ENCODE measurements at places on chromosomes 16 and 17.

GRCh38 chr17:74403512-74404137 lies 28.3 kb upstream of the GPRC5C start:
- DNase-seq: no peak

DNA sequence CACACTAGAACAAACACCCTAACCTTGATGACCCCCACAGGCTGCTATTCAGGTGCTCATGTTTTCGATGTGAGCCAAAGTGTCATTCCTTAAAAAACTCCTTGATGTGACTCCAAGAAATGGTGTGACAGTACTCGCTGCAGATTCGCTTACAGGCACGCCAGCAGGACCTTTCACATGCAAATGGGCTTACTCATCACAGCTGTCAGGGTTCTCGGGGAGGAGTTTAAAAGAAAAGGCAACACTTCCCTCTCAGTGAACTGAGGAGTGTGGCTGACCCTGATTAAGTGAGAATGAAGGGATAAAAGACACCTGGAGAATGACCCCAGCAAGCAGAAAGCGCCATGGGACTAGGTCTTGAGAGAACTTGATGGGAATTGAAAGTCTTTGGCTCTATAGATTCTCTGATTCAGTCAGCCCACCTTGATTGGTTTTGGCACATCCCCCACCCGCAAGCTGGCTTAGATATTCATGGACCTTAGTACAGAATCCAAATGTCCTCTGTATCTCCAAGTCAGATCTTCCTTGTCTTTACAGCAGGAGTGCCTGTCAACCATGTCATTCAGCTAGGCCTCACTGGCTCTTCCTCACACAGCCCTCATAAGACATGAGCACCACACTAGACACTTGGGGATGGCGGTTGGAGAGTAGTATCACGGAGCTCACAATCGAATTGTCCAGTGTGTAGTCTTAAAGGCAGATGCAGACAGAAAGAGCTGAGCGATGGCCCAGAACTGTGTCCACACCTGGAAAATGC lies 82.6 kb downstream of the HIC1 start:
- no peak for DNase-seq

DNA sequence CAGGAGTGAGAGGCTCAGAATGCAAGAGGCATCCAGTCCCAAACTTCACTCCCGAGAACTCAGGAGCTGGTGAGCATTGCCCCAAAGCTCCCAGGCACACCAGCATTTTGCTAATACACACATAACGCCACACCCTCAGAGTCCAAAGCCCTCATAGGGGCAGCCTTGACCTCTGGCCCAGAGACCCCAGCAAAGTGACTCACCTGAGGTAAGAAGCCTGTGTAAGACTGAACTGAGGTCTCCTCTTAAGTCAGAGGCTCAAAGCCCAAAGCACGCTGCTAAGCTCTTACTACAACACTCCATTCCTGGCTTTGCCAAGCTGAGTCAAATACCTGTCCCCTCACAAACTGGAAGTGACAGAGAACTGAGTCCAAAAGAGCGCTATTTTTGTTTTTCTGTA lies 16.4 kb downstream of the ST3GAL2 start:
- DNase-seq: no peak

- no peak for DNase-seq
These were observed 23.4 kb downstream of the ADAT1 start for GRCh38 chr16:75599452-75600277.

GRCh38 chr17:51770027-51770759 lies 388.3 kb downstream of the CA10 start:
- DNase-seq: no peak

- DNase-seq: no peak
These were observed 11.2 kb upstream of the KCNJ2 start for GRCh38 chr17:70158180-70158579.

DNA sequence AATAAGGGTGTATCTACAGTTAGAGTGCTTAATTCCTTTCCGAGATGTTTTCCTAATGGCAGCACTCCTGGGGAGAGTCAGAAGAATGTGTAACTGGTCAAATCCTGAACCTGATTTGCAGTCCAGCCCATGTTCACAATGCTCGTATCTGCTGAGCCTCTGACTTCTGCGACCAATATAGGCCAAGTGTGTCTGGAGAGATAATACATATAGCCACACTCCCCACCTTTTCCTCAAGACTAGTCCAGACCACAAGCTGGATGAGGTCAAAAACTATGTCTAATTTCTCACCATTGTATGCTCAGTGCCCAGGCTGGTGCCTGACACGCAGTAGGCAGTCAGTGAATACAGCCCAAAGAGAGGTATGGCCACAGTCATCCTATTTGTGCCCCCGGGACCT lies 58.0 kb downstream of the XYLT1 start:
- DNase-seq: no peak

DNA sequence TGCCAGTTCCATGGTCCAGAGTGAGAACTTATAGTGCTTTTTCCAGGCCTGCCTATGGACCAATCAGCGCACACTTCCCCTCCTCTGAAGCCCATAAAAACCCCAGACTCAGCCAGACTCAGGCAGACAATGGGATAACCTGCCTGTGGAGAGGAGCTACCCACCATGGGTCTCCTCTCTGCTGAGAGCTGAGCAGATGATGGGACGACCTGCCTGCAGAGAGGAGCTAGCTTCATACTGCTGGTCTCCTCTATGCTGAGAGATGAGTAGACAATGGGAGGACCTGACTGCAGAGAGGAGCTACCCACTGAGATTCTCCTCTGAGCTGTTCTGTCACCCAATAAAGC lies 144.7 kb downstream of the MYO1D start:
- no peak for DNase-seq

DNA sequence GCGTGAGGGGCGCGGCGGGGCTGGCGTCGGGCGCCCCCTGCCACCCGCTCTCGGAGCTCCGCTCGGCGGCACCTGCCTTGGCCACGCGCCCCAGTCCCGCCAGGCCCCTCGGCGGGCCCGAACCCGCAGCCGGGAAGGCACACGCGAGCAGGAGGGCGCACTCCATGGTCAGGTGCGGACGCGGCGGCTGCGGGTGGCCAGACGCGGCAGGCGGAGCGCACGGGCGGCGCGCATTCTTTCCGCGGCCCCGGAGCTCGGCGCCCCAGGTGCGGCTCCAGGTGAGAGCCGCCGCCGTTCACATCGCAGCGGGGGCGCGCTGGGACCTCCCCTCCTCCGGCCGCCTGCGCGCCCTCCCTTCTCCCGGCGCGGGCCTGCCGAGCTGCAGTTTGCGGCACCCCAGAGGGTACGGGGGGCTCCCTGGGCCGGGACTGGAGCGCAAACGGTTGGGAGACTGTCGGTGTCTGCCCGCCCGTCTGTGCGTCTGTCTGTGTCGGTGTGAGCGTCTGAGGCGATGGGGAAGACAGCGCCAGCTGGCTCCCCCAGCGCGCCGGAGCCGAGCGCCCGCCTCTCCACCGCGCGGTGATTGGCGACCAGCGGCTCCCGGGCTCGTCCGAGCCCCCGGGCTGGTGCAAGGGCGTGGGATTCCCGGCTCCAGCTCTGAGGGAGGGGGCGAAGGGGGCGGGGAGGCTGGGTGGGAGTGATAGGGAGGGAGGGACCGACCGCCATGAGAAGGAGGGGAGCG lies at the start of gene ADAMTS18:
Gene ADAMTS18, minus strand, starts transcription at position 505 of the 742 bp plus-strand sequence. Its CDS starts 339 bp downstream, at position 166.
- DNase-seq: no peak

GRCh38 chr16:31504159-31504558 lies 4.0 kb downstream of the RUSF1 start:
- no peak for DNase-seq

- no peak for DNase-seq
These were observed 31.6 kb upstream of the SLC12A3 start for GRCh38 chr16:56833243-56833970.

- no peak for DNase-seq
These were observed 138.0 kb upstream of the NUDT7 start for GRCh38 chr16:77584205-77584859.

Data from stimulated activated CD4-positive, alpha-beta T cell treated with anti-CD3 and anti-CD28 coated beads, Interleukin-15, amount 100 ng/mL, for 1 hour (primary cell).